Muscle of arm (tissue), 14 donors: ENCODE measurements at places on chromosomes 13 and 19. TPM values are rescaled to one million over a fixed set of nuclear protein-coding genes. Genes with fewer than 3 reads are reported as not detected.
A peak's percentile ranks its signal among the peaks of the same experiment; 100 is the strongest.

NLRP4 gene
- polyA plus RNA-seq = not detected

EFNA2 gene
- polyA plus RNA-seq = 1.7 TPM

CCDC70 gene
- not detected for polyA plus RNA-seq

ZNF709 gene
- 4.1 TPM for polyA plus RNA-seq

DNA sequence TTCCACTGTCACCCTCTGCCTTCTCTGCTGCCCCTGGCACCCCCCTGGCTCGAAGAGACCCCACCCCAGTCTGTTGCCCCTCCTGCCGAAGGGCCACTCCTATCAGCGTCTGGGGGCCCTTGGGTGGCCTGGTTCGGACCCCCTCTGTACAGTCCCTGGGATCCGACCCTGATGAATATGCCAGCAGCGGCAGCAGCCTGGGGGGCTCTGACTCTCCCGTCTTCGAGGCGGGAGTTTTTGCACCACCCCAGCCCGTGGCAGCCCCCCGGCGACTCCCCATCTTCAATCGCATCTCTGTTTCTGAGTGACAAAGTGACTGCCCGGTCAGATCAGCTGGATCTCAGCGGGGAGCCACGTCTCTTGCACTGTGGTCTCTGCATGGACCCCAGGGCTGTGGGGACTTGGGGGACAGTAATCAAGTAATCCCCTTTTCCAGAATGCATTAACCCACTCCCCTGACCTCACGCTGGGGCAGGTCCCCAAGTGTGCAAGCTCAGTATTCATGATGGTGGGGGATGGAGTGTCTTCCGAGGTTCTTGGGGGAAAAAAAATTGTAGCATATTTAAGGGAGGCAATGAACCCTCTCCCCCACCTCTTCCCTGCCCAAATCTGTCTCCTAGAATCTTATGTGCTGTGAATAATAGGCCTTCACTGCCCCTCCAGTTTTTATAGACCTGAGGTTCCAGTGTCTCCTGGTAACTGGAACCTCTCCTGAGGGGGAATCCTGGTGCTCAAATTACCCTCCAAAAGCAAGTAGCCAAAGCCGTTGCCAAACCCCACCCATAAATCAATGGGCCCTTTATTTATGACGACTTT, 2.0 kb downstream of the ZFP36 start:
- DNase-seq = peak; percentile 46

DNA sequence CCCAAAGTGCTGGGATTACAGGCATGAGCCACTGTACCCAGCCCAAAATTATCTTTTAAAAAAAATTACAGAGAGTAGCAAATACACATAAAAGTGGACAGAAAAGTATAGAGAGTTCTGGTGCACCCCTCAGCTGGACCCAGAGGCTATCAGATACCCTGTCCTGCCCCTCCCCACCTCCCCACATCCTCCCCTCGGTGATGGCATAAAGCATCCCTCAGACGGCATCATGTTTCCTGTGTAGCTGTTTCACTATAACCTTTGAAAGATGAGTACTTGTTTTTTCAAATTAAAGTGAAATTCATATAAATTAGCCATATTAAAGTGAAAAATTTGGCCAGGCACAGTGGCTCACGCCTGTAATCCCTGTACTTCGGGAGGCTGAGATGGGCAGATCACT, 20.1 kb downstream of the SLC27A1 start:
- DNase-seq = no peak

DNA sequence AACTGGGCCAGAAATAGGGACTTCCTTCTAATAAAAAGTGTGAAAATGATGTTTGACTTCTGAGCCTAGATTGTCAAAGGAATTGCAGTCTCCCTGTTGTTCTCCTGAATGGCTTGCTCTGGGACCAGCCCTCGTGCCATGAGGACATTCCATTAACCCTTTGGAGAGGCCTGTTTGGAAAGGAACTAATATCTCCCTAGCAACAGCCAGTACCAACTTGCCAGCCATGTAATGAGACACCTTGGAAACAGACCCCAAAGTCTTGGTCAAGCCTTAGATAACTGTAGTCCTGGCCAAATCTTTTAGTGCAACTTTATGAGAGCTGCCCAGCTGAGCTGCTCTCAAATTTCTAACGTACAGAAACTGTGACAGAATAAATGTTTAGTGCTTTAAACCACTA, 8.2 kb upstream of the SIAH3 start:
- DNase-seq = no peak

DNA sequence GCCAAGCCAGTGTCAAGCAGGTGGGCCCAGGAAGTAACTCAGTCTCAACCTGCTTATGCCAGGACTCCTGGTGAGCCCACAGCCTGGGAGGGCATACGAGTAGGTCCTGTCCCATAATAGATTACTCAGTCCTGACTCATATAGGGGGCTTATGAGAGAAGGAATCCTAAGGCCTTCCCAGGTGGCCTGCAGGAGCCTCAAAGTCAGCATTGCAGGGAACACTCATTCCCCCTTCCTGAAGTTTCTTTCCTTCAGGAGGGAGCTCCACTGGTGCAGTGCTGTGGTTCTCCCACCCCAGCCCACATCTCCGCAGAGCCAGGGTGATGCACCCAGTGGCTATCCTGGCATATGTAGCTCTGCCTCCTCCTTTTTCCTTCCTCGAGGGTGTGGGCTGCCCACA, 137.3 kb downstream of the ZIC5 start:
- DNase-seq = no peak

GRCh38 chr13:95920485-95920884, 132.7 kb downstream of the UGGT2 start:
- DNase-seq = no peak
